Stimulated activated CD4-positive, alpha-beta T cell treated with anti-CD3 and anti-CD28 coated beads, Interleukin-2, amount 100 ng/mL, for 24 hours (primary cell): ENCODE measurements at places on chromosomes 1 and 21.

GRCh38 chr1:220879509-220880361 is 492 bp downstream of the HLX start:
- no peak for DNase-seq

DNA sequence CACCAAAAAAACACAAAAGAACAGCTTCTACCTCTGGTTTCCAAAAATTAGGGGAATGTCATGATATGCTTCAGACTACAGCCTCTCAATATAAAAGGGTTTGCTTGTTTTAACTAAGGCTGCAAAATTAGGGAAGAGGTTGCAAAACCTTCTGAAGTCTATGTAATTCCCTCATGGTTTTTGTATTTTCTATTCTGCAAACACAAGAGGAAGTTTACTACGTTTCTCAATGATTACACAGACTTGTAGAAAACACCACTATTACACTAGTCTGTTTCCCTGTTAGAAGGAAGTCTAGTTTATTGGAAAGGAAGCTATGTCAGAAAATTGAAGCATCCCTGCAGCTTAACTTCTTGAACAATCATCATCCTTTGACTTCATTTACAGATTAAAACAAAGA is 229.7 kb upstream of the FMN2 start:
- no peak for DNase-seq

GRCh38 chr1:156667968-156668709 is 9.1 kb downstream of the NES start:
- no peak for DNase-seq

GRCh38 chr1:82806133-82806532 is 1005.4 kb downstream of the ADGRL2 start:
- no peak for DNase-seq

- DNase-seq = no peak
Measured at GRCh38 chr1:170806961-170807360, 128.4 kb upstream of the MROH9 start.

DNA sequence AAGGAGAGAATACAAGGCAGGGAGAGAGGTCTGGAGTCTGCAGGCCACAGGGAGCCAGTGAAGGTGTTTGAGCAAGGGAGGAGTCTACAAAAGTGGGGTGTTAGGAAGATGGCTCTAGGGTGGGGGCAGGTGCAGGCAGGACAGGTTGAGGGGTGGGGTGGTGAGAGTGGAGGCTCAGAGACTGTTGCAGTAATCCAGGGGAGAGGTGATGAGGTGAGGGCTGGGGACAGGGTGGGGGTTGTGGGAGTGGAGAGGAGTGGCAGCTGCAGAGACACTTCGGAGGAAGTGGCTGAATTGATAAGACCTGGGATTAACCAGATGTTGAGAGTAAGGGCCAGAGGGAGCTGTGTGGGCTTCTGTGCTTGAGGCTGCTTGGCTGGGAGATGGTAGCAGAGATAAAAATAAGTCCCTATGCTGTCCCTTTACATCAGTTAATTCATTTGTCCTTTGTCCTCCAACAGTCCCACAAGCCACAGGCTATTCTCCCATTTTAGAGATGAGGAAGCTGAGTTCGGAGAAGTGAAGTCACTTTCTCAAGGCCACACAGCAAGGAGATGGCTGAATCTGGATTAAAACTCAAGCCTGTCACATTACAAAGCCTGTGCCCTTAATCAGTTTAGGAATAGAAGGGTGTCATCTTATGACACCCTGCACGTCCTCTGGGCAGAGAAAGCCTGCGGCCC is 54.8 kb upstream of the SYNC start:
- no peak for DNase-seq

GRCh38 chr1:234597894-234598293 is 12.1 kb downstream of the IRF2BP2 start:
- peak; percentile 73 for DNase-seq

GRCh38 chr1:186234976-186235686 is 139.9 kb downstream of the TPR start:
- DNase-seq = no peak

DNA sequence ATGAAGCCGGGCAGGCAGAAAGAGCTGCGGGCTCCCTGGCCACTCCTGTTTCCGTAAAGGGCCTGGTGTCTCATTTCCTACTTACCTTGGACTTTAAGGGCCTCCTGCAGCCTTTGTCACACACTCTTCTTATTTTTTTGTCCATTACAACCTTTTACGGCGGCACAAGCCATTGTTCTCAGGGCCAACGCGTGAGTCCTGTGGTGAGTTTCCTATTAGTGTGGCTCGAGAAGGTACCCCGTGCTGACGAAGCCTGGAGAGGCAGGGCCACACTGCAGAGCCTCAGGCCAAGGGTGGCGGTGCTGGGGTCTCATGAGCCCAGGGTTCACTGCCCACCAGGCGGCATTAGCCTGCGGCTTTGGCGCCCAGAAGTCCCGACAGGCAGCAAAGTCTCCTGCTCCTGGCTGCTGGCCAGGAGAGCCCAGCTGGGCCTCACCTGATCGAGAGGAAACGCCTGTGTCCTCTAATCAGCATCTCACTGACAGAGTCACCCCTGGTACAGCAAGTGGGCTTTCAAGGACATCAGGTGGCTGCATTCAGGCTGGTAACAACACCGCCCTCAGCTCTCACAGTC is 62.0 kb downstream of the SIK1 start:
- no peak for DNase-seq

- no peak for DNase-seq
Measured at GRCh38 chr1:237812061-237812460, 78.7 kb downstream of the ZP4 start.

DNA sequence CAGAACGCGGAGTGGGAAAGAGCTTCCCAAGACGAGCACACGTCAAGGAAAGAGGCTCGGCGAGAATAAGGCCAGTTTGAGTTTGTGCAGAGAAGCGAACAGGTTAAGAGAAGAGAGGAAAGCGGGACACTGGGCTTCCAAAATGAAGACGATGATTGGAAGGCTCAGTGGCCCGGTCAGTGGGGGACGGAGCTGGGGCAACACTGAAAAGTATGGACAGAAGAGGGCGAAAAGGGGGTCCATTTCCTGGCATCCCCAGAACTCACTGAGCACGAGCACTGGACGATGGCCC is 258 bp downstream of the CCT3 start:
- peak; percentile 49 for DNase-seq

DNA sequence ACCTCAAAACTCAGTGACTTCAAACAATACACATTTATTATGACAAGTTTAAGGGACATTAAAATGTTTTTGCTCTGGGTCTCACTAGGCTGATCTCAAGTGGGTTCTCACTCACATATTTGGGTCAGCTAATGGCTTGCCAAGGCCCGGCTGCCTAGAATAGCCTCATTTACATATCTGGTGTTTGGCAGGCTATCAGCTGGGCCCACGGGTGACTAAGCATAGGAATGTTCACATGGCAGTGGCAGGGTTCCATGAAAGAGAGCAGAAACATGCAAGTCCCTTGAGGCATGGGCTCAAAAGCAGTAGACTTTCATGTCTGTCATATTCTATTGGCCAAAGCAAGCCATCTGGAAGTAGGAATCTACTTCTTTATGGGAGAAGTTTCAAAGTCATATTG is 492.6 kb downstream of the KCNT2 start:
- DNase-seq = no peak

DNA sequence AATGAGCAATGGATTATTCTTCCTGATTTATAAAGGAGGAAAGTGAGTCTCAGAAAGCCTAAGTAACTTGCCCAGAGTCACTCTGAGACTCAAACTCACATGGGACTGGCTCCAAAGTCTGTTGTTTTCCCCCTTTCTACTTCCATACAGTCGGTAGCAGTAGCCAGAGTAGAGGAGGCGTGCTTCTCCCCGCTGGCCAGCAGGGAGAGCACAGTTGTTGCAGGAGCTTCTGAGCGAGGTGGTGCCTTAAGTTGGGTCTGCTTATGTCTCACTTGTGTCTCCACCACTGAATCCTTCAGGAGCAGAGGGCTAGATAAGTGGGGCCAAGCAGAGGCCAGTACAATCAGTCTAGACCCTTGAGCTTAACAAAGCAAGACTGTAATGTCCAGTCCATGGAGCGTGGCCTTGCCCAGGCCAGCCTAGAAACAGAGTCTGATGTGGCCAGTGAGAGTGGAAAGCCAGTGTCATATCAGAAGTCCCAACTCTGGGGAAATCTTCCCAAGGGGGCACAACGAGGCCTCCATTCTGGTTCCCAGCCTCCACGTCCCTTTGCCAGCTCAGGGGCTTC is 181.9 kb downstream of the ZSCAN20 start:
- no peak for DNase-seq

- DNase-seq = peak; percentile 72
Measured at GRCh38 chr1:9413071-9413876, 120.6 kb downstream of the SPSB1 start.

- no peak for DNase-seq
Measured at GRCh38 chr1:64388336-64388735, 81.6 kb upstream of the CACHD1 start.

DNA sequence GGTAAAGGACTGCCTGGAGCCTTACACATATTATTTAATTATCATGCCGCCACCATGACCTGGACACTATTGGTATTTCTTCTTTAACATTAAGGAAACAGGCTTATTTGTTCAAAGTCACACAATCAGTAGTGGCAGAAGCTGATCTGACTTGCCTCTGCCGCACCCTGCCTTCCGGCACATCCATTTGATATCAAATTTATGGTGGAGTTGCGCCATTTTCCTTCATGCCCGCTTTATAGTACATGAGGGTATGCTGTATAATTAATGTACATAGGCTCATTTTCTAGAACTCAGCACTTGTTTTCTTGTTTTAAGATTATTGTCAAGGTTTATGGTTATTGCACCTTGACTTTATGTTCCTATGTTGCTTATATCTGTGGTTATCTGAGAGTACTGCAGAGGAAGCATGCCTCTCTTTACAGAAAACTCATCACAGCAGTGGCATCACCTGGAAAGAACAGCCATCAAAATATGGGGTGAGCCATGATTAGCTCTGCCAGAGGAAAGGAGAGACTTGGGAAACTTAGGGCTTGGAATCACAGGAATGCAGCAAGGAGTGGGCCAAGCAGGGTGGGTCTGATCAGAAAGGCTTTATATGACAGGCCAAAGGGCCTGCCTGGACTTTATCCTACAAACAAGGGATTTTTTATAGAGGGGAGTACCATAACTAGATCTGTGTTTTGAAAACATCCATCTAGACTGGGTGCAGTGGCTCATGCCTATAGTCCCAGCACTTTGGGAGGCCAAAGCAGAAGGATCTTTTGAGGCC is 72.2 kb upstream of the GJB5 start:
- no peak for DNase-seq

DNA sequence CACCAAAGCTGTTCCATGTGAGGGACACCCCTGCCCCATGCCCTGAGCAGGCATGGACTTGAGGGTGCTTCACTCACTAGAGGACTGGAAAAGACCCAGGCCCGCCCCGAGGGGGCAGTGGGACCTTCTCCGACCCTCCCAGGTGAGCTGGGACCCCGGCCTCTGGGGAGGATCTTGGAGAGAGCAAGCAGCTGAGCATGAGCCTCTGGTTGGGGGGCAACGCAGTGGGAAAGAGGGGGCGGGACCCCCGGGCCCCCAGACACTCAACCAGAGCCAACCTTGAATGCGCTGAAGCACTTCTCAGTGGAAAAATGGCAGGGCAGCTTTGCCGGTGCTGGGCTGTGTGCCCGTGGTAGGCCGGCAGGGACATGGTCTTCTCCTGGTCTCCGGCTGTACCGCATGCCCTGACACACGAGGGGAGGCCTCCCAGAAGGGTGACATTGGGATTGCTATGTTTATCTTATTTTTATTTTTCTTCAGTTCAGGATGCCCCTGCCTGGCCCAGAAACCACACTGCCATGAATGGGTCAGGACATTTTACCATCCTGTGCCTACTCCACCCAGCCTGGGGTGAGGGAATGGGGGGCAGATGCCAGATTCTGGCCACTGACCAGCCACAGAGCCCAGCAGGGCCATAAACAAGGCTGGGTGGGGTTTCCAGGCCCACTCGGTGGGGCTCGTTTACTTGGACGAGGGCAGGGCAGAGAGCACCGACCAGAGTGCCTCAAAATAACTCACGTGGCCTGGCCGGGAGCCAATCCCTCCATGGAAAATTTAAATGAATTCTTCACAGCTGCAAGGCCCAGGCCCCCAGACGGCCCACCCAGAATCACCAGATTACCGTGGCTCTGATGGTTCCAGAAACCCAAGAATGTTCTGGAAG is 17.2 kb upstream of the LAPTM5 start:
- DNase-seq = no peak

DNA sequence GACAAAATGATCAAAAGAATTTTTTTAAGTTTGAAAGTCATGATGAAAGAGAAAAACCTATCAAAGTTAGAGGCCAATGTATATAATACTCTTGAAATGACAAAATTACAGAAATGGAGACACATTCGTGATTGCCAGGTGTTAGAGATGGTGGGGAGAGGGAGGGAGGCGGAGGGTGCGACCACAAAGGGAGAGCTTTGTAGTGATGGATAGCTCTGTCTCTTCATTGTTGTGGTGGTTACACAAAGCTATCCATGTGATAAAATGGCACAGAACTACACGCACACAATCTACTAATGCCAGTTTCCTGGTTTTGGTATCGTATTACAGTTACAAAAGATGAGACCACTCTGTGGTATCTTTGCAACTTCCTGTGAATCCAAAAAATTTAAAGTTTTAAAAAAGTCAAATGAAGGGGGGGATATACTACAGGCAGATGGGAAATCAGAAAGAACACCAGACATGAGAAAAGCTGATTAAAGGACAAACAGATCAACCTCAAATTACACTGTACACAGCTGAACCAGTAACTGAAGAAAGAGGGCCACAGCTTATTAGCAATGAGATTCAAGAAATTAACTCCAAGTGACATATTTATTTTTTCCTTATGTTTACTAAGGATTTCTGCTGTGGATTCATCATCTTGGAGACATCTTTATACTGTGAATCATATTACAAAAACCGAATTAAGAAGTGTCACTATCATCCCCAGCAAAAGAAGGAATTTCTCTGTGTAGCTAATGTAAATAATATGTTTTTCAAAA is 199.1 kb downstream of the SLC45A1 start:
- no peak for DNase-seq

GRCh38 chr1:218665221-218665620 is 320.1 kb downstream of the TGFB2 start:
- DNase-seq = no peak

GRCh38 chr1:174953285-174954072 is 46.3 kb upstream of the CACYBP start:
- DNase-seq = no peak

DNA sequence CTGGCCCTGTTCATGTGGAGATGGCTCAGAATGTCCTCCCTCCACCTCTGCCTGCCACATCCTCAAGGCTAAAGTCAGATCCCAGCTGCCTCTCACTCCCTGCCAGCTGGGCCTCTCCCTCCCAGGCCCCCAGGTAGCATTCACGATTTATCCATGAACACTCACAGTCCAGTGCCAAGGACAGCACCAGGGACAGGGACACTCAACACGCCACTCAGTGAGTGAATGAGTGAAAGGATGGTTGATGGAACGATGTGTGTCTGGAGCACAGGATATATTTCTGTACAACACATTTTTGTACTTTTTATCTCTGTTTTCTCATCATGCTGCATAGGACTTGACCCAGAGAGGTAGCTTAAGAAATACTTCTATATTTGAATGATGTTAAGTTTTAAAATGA is 10.1 kb downstream of the CYP4A11 start:
- no peak for DNase-seq
